HFFc6 (cell line): ENCODE measurements at places on chromosomes 3 and 15. TPM values are rescaled to one million over a fixed set of nuclear protein-coding genes. Genes with fewer than 3 reads are reported as not detected.

- no peak for DNase-seq
These were observed 30.8 kb downstream of the SRP14 start for GRCh38 chr15:40008061-40008765.

Gene HMG20A
- 27.5 to 28.5 TPM (median 27.9 TPM) in 3 replicates for total RNA-seq

- DNase-seq: no peak
These were observed 170.3 kb downstream of the NUP210 start for GRCh38 chr3:13249664-13250390.

DNA sequence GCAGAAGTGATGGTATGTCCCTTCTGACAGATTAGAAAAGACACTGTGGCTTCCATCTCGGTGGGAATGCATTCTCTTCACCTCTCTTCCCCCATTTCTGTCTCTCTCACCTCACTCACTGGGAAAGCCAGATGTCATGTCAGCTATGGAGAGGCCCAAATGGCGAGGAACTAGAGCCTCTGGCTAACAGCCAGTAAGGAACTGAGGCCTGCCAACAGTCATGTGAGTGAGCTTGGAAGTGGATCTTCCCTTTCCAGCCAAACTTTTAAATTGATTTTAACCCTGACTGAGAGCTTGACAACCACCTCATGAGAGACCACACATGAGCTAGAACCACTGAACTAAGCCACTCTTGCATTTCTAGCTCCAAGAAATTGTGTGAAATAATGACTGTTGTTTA lies 35.2 kb upstream of the CDAN1 start:
- no peak for DNase-seq

DNA sequence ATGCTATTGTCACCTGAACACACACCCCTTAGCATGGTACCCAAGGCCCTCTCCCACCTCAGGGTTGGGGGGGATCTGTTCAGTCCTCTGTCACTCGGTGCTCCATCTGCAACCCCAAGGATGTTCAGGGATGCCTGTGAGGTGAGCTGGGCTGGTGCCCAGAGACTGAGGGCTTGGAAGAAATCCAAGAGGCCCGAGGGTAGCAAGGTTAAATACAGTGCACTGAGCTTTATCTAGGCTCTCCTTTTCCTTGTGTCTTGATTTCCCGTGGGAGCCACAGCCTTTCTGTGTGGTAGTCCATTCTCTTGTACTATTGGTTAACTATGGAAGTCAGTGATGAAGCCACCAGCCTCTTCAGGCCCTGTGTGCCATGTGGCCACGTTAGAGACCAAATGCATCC lies 18.7 kb upstream of the WNT5A start:
- DNase-seq: no peak

GRCh38 chr15:101065570-101066221 lies 146.5 kb downstream of the LRRK1 start:
- DNase-seq: no peak

- no peak for DNase-seq
These were observed 337.2 kb upstream of the DNAJC19 start for GRCh38 chr3:181326637-181327223.

- no peak for DNase-seq
These were observed 4.1 kb upstream of the BLM start for GRCh38 chr15:90713081-90713480.

Gene EXOG
- total RNA-seq: 12.6 to 17.5 TPM (median 15.2 TPM) in 3 replicates

- DNase-seq: no peak
These were observed 94.7 kb downstream of the DLG1 start for GRCh38 chr3:197203714-197204146.

DNA sequence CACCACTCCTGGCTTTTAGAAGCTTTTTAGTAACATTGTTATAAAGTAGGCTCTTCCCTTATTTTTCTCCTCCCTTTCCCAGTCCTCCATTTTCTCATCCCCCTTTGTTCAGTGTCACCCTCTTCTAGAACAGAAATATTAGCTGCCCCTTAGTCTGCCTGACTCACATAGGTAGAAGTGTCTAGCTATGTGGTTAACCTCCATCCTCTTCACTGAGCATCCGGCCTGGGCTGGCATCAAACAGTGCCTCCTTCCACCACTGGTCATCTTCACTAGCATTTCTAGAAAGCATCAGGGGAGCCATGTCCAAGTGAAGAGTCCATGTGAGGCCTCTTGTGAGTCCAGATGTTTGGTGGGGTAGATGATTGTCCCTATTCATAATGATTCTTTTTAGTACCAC lies 70.0 kb upstream of the SKOR1 start:
- no peak for DNase-seq

Gene FGF12
- not detected in 3 replicates for total RNA-seq

- no peak for DNase-seq
These were observed 19.9 kb upstream of the LRRC58 start for GRCh38 chr3:120369037-120369467.

- DNase-seq: no peak
These were observed 278.2 kb downstream of the CTNNB1 start for GRCh38 chr3:41477399-41478014.

DNA sequence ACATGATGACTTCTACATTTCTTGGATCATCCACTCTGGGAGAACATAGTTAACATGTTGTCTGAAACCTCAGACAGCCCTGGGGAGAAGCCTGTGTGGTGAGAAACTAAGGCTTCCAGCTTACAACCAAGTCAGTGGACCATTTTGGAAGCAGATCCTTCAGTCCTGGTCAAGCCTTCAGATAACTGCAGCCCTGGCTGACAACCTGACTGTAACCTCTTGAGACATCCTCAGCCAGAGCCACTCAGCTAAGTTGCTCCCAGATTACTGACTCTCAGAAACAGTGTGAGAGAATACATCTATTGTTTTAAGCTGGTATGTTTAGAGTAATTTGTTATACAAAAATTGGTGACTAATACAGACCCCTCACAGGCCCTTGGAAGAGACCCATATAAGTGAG lies 50.9 kb upstream of the KPNA4 start:
- DNase-seq: no peak

- DNase-seq: peak; percentile 33
These were observed at the start of gene ABCF3 for GRCh38 chr3:184186184-184186901. TSS of gene ABCF3 (plus strand) at chr3:184186199. CDS start at chr3:184186208, 9 bp downstream.

Gene SAMMSON
- total RNA-seq: not detected in 3 replicates

- no peak for DNase-seq
These were observed 238.5 kb downstream of the WDR72 start for GRCh38 chr15:53520996-53521395.

Gene CA12
- total RNA-seq: 8.5 to 16.6 TPM (median 8.6 TPM) in 3 replicates

Gene PLA2G4D
- not detected in 3 replicates for total RNA-seq

GRCh38 chr3:64291345-64291744 lies 66.1 kb upstream of the PRICKLE2 start:
- peak; percentile 86 for DNase-seq

Gene CILP
- 0.05 TPM in 1 of 3 replicates, not detected in the others for total RNA-seq

GRCh38 chr3:133573629-133574194 lies at the start of gene CDV3:
TSS of gene CDV3 (plus strand) at chr3:133573686. CDS start at chr3:133574045, 359 bp downstream.
- no peak for DNase-seq

Gene RBP2
- not detected in 3 replicates for total RNA-seq

DNA sequence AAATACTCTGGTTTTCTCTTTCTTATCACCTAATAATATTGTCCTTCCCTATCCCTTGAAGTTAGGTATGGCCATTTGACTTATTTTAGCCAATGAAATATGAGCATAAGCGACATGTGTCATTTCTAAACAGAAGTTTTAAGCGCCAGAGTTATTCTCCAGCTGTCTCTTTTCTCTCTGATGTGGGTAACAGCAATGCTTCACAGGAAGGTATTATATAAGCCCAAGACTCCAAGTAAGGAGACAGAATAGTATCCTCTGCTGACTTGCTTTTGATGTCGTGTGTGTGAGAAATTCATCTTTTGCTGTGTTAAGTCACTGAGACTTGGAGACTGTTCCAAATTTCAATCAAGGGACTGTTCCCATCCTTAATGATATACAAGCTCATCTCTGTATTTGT lies 224.6 kb upstream of the NECTIN3 start:
- no peak for DNase-seq

GRCh38 chr3:29100292-29100691 lies 180.6 kb upstream of the RBMS3 start:
- DNase-seq: no peak

Gene PLXNB1
- 11.1 to 17.3 TPM (median 12.0 TPM) in 3 replicates for total RNA-seq

GRCh38 chr3:20510396-20510795 lies 324.4 kb upstream of the SGO1 start:
- no peak for DNase-seq

Gene ATP13A4
- not detected in 2 replicates for total RNA-seq

Gene CPNE9
- total RNA-seq: not detected in 3 replicates

- no peak for DNase-seq
These were observed 31.8 kb downstream of the MYO9A start for GRCh38 chr15:72086010-72086697.

DNA sequence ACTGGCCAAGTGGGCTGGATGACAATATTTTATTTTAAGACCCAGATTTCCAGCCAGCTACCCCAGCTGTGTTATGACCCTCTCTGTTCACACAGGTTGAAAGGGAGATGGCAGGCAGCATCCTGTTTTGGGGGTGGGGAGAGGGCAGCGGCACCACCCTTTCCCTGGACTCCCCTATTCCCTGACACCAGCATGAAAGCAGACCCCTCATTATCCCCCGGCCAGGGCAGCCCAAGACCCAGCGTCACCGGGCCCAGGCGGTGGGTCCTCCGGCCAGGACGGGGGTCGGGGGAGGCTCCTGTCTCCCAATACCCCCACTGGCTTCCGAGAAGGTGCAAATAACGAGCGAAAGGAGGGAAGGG lies 127.6 kb upstream of the MEF2A start:
- no peak for DNase-seq

GRCh38 chr3:136899622-136900158 lies 37.7 kb downstream of the NCK1 start:
- no peak for DNase-seq

Gene DNAH12
- total RNA-seq: 0.05 to 0.15 TPM (median 0.07 TPM) in 3 replicates

GRCh38 chr15:85415783-85416182 lies 35.4 kb downstream of the AKAP13 start:
- DNase-seq: no peak

Gene IL20RB
- 0.66 to 1.5 TPM (median 1.4 TPM) in 3 replicates for total RNA-seq

DNA sequence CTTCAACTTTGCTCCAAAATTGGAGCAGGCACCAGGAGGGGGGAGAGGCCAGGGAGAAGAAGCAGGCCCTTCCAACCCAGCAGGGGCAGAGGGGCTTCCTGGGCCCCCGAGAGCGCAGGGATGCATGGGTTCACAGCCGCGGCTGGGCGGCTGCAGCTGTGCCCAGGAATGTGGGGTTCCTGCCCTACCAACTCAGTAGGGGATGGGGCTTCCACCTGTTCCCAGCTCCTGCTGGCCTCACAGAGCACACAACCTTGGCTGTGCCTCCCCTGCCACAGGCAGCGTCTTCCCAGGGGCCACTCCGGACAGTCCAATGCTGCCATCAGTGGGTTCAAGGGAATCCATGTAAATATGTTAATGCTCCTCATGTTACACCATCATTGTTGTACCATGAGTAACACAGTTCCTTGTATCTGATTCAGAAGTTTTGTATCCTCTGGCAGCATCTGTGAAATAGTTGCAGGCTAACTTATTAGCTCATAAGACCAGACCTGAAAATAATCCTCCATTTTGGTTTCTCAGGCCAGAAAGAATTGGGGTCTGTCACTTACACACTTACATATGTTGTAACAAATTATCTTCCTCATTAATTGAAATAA lies 12.1 kb upstream of the SIAH2 start:
- DNase-seq: peak; percentile 80

DNA sequence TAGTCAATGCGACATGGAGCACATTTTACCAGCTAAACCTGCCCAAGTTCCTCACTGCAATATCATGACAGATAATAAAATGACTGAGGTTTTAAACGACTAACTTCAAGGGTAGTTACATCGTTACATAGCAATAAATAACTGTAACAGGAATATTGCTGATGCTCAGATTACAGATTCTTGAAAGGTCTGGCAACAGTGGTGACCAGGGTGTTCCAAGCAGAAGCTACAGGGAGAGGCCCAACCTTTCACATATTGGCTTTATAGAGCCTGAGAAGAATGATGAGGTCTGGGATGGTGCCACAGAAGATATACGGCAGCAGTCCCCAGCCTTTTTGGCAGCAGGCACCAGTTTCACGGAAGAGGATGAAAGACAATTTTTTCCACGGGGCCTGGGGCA lies 51.1 kb upstream of the CSPG5 start:
- DNase-seq: no peak

- no peak for DNase-seq
These were observed 82.6 kb upstream of the TRIM42 start for GRCh38 chr3:140595295-140595694.

DNA sequence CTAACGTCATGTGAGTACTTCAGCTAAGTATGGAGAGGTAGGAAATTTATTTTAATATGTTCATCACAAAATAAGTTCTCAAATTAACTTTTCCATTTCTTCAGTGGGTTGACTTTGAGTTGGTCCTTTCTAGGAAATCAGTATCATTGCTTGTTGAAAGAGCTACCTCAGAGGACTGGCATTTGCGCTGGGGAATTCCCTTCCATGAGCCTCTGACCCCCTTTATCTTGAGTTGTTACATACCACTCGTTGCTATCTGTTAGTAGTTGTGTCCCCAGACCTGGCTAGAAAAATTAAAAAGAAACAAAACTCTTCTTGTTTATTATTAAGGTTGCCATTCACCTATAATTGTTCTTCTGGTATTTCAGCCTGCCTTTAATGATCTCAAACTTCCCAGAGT lies 96.8 kb upstream of the ROBO2 start:
- DNase-seq: no peak

DNA sequence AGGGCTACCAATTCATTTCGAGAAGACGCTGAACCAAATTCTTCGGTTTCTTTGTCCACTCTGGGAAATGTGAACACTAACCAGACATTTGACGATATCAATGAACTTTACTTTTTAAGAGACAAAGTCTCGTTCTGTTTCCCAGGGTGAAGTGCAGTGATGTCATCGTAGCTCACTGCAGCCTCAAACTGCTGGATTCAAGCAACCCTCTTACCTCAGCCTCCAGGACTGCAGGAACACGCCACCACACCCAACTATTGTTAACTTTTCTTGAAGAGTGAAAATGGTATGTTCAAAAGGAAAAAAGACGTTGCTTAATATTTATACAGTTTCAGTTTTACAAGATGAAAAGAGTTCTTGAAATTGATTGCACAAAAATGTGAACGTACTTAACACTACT lies 30.6 kb downstream of the MB21D2 start:
- no peak for DNase-seq

GRCh38 chr3:101988596-101988995 lies 139.3 kb downstream of the NFKBIZ start:
- no peak for DNase-seq

Gene KATNBL1
- total RNA-seq: 29.0 to 33.6 TPM (median 32.9 TPM) in 3 replicates

DNA sequence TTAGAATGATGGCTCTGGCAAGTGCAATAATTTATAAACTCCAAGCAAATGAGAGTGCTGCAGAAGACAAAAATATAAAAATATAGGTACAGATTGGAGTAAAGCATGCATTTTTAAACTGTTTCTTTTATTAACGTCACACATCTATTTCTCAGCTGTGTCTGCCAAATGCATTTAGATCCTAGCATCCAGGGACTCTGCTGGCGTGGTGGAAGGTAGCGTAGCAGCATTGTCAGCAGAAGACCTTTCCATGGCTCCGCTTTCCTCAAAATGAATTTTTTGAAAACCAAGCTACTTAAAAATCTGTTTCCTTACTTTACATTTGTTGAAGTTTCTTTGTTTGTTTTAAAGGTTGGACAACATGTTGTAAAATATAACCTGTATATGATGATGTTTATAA lies 16.3 kb upstream of the ATP10A start:
- no peak for DNase-seq
